ENCODE measurements at places on chromosomes 16 and 17. TPM values are rescaled to one million over a fixed set of nuclear protein-coding genes. Genes with fewer than 3 reads are reported as not detected.

The KRT20 gene
- not detected for total RNA-seq

The CCDC78 gene
- total RNA-seq = 2.1 TPM

The TBC1D26 gene
- 0.14 TPM for total RNA-seq

GRCh38 chr17:7308625-7309433, 1.4 kb downstream of the EIF5A start:
- DNase-seq = peak; percentile 66

DNA sequence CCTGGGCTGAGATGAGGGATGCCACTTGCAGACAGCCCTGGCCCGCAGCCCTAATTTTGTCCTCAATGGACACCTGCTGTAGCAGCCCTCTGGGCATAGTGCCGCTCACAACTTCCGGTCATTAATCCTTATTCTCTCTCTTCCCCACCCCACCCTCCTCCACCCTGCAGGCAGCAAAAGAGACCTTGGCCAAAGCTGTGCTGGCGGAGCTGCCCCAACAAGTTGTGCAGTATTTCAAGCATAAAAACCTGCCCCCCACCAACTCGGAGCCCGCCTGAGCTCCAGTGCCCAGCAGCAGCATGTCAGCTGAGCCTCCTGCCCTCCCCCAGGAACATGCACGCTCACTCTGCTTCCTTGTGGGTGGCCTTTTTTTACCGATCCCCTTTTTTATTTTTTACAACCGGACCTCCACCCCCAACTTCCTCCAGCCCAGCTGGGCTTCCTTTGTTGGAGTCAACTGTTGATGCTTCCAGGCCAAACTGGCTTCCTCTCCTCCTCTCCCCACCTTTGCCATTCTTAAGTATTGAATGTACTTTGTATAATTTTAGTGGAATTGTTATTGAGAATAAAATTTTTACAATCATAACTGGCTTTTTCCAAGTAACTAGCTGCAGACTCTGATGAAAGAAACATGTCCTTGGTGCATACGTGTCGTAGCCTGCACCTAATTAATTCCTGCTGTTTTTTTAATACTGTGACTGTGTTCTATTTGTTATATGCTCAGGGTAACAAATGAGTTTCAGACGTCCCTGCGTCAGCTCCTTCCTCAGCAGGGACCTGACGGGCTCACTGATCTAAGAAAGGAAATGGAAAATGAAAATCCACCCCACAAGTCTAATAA, 38.2 kb downstream of the PSME3IP1 start:
- no peak for DNase-seq

- DNase-seq = no peak
Measured at GRCh38 chr16:89867918-89868317, 5.5 kb upstream of the TCF25 start.

- no peak for DNase-seq
Measured at GRCh38 chr16:50494501-50495491, 53.4 kb upstream of the NKD1 start.

GRCh38 chr16:75229172-75230031, 10.6 kb downstream of the CTRB1 start:
- DNase-seq = no peak

GRCh38 chr17:79114458-79115301, 40.1 kb downstream of the ENGASE start:
- DNase-seq = no peak

DNA sequence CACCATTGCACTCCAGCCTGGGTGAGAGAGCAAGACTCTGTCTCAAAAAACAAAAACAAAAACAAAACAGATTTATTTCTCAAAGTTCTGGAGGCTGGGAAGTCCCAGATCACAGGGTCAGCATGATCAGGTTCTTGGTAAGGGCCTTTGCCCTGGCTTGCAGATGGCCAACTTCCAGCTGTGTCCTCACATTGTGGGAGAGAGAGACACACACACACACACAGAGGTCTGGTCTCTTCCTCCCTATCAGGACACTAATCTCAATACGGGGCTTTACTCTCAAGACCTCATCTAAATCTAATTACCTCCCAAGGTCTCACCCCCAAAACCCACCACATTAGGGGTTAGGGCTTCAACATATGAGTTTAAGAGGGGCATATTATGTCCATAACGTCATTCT, 26.4 kb upstream of the TAOK1 start:
- no peak for DNase-seq

DNA sequence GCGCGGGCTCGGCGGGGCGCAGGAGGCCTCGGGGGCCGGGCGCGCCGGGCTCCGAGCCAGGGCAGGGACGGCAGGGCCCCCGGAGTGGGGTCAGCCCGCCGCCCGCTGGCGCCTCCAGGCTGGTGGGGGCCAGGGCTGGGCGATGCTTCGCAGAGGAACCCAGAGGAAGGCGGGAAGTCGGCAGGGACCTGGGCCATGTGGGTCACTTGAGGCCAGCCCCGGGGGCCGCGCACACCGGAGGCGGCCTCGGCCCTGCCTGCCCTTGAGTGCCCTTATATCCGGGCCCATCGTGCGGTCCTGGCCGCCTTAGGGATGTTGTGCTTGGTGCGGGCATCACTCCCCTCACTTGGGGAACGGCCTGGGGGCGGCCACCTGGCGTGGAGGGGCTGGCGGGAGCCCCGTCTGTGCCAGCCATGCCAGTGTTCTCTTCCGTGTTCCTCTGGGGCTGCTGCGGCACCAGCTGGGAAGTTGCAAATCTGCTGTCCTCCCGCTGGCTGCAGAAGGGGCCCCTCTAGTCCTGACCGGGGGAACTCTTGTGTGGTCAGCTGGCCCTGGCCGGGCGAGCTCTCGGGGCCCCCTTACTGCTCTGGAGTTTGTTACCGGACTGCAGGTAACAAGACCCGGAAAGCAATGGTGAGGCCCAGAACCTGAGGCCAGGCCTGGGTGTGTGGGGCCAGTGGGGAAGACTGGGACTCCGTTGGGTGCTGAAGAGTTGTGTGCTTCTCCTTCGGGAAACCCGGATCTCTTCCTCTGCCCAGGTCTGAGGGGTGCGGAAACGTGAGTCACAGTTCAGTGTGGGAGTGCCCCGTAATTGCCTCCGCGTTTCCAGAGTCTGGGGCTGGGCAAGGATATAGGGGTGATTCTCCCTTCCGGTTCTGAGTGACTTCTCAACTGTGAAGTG, 849 bp downstream of the CAPN15 start:
- peak; percentile 55 for DNase-seq

- no peak for DNase-seq
Measured at GRCh38 chr17:48478224-48479013, 48.4 kb upstream of the SKAP1 start.
